ENCODE measurements at places on chromosomes 2 and 18.
A peak's percentile ranks its signal among the peaks of the same experiment; 100 is the strongest.

DNA sequence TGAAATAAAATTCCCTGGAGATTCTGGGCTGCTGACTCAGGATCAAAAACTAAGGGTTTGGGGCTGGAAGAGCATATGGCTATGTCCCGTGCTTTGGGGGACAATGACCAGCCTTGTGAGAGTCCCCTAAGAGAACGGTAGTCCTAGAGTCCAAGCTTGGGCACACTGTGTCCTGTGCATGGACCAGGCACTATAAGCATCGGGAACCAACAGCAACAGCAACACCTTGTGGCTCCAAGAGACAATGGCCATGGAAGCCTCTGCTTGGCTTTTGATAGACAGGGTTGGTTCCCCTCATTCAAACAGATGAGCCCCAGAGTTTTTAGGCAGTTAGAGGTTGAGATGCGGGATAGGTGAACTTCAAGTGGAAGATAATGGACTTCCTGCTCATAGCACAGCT lies 294.4 kb upstream of the CHAC2 start:
- DNase-seq: peak; percentile 30

- DNase-seq: no peak
These were observed 250.8 kb downstream of the LRRTM1 start for GRCh38 chr2:80053522-80054345.

GRCh38 chr2:83106853-83107252 lies 1352.2 kb downstream of the SUCLG1 start:
- no peak for DNase-seq

DNA sequence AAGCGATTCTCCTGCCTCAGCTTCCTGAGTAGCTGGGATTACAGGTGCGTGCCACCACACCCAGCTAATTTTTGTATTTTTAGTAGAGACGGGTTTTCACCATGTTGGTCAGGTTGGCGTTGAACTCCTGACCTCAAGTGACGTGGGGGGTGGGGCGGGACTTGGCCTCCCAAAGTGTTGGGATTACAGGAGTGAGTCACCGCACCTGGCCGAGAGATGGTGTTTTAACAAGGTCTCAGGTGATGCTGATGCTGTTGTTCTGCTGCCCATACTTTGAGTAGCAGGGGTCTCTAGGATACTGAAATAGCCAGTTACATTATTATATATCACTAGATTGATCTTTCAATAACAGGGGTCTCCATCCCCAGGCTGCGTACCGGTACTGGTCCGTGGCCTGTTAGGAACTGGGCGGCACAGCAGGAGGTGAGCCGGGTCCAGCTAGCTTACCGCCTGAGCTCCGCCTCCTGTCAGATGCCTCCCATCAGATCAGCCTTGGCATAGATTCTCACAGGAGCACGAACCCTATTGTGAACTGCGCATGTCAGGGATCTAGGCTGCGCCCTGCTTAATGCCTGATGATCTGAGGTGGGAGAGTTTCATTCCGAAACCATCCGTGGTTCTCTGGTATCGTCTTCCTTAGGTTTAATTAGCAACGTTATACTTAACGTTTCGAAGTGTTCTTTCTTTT lies 48.3 kb upstream of the SLC38A11 start:
- no peak for DNase-seq

- no peak for DNase-seq
These were observed 129.2 kb downstream of the IKZF2 start for GRCh38 chr2:213021971-213022899.

- DNase-seq: no peak
These were observed 8.6 kb upstream of the ME2 start for GRCh38 chr18:50870138-50870845.

DNA sequence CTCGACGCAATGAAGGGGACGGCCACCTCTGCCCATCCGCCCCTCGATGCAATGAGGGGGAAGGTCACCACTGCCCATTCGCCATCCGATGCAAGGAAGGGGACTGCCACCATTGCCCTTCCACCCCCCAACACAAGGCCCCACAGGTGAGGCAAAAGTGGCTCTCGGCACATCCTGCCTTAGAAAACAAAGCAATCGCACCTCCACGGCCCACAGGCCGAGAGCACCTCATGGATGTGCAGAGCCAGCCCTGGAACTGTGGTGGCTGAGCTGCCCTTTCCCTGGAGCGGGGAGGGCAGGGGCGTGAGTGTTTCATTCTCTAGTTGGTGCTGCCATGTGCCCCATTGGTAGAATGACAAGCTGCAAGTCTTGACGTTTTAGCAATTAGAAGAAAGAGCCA lies 320.6 kb upstream of the SALL3 start:
- DNase-seq: no peak

DNA sequence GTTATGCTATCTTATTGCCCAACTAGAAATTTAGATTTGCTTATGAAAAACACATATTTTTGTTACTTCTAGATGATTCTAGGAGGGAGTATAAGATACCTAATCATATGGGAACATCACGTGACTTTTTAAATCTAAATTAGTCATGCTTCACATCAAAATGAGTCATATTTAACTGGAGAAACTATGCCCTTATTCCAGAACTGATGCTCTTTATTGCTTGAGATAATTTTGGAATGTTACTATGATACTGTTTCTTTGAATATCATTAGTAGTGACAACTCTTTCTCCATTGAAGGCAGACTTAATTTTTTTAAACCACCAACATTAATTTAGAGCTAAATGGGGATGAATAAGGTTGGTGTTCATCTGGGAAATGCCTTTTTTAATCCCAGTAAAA lies 19.9 kb upstream of the ELAC1 start:
- DNase-seq: no peak

DNA sequence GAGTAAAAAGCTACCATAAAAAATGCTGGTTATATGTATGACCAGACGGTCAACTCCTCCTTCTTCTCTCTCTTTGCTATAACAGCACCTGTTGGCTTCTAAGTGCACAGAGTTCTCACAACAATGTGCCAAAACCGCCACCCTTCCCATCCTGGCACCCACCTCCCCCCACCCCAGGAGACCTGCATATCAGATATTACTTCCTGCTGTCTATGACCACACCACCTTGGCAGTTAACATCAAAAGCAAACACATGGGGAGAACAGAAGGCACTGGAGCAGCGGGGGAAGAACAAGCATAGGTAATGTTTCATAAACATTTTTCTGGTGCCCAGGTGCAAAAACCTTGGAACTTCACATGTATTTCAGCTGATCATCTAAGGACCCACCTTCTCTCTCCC lies 15.5 kb downstream of the SPRED2 start:
- DNase-seq: peak; percentile 78

DNA sequence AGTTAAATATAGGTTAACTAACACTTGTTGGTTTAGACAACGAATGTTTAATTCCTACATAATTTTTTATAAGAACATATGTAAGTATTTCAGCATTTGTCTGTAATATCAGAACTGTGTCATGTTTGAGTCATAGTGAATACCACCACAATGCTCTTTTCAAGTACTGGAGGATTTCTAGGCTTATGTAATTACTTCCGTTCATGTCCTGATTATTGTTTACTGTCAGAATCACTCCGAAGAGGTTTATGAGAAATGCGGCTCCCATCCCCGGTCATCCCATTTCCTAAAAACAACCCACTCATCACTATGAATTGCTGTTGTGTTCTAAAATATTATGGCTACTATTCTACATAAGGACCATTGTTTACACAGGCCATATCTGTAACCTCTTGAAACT lies 45.1 kb downstream of the CDH19 start:
- peak; percentile 6 for DNase-seq

- no peak for DNase-seq
These were observed 419.3 kb upstream of the TNP1 start for GRCh38 chr2:217279140-217279539.

DNA sequence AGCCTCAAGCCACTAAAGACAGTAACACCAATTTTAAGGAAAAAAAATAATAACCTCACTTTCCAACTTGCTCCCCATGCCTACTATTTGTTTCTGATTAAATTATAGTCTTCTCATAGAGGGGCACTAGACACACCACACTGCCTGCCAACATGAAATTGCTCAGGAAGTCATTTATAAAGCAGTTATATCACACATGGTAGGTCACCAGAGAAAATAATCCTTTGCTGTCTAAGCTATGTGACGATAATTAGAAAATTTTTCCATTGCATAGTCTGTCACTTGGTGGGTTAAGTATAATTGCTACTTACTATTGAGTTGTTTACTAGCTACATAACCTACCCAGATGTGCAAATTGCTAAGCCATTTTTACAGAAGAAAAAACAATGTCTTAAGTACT lies 85.2 kb downstream of the INO80D start:
- peak; percentile 57 for DNase-seq

DNA sequence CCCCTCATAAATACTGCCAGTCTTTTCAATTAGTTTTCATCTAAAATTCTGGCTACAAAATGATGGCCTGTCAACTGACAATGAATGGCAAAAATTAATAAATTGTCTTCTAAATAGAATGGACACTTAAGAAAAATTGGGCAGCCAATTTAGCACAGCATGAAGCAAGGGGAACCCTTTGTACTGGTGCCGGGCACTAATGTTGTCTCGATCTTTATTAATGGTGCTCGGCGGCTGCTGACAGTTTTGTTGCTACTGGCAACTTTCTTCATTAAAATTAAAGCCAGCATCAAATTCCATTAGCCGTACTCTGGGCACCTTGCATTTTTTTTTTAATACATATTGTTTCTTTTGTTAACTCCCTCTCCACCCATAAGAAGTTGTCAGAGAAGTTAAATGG lies 309.3 kb downstream of the GBX2 start:
- peak; percentile 38 for DNase-seq

DNA sequence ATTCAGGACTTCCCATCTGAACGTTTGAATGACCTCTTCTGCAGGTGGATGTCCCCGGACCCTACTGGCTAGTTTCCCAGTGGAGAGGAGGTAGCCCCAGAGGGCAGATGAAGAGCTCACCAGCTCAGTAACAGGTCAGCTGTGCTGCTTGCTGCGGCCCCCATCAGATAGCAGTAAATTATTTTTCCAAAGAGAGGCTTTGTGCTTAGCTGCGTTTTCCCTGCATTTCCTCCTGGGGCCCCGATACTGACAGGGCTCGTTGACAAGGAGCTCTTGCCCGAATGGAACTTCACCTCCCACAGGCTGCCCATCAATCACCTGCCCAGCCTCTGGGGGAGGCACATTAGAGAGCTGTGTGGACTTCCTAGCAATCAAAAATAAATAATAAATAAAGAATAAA lies 185.8 kb downstream of the DOK6 start:
- no peak for DNase-seq

DNA sequence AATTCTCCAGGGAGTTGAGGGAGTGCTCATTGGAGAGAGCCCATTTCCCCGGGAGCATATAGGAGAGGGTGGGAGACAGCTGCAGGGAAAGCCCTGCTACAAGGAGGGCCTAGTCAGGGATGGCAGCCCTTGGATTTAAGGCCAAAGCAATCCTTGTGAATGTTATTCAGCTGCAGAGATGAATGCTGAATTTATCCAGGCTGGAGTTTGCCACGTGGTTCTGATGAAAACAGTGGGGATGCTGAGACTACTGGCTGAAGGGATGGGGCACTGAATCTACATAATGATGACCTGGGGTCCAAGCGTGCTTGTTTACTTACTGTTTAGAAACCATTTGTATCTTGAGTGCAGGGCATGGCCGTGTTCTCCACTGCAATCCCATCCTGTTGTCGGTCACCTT lies 35.6 kb upstream of the RNF149 start:
- no peak for DNase-seq

DNA sequence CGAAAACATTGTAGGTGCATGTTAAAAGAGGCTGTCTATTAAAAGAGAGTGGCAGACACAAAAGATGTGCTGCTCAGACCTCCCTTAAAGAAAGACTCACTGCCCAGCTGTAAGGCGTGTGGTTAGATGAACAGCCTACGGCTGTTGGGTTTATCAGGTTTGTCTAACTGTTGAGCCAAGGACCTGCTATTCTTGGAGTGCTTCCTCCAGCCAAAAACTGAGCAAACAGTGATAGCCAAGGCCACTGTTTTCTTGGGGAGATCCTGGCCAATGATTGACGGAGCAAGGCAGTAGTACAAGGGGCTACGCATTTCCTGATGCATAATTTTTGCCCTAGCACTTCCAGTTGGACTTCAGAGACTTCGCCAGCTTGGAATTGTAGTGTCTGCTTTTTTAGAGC lies 1.4 kb upstream of the RAB3GAP1 start:
- DNase-seq: no peak

DNA sequence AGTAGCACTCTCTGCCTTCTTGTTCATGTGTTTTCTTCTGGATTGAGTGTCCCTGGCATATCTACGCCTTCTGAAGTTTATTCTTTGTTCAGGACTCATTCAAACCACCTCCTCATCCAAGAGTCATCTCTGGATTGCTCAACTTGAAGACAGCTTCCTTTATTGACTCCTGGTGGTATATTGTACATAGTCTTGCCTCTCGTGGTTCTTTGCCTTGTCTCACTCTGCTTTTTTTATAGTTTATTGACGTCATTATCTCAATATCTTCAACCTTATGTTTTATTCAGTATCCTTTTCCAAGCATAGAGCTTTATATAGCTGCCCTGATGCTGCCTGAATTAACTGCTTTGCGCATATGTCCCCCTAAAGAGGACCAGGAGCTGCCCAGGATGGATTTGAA lies 161.7 kb downstream of the INSIG2 start:
- no peak for DNase-seq

- no peak for DNase-seq
These were observed 536.1 kb downstream of the SLC4A3 start for GRCh38 chr2:220163486-220163885.

DNA sequence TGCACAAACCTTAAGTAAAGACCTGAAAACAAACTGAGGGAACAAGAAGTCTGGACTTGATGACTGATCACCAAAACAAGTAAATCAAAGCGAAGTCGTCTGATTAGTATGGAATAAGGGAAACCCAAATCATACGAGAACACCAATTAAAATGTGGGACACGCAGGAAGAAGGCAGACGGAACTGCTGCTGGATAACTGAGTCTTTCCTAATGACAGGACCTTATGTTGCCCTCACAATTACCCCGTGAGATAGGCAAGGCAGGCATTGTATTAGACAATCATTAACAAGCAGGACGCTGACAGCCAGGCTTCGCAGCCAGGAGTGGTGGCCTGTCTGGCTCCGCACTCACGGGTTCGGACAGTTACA lies 614 bp upstream of the COQ10B start:
- no peak for DNase-seq

- no peak for DNase-seq
These were observed 69.3 kb upstream of the YWHAQ start for GRCh38 chr2:9700109-9700495.

GRCh38 chr2:20674974-20675679 lies 8.2 kb downstream of the GDF7 start:
- no peak for DNase-seq

GRCh38 chr2:172693037-172693436 lies 42.6 kb upstream of the RAPGEF4 start:
- peak; percentile 2 for DNase-seq

Data from COR-L47 (cell line).